ENCODE measurements at places on chromosomes 3 and 15.
A peak's percentile ranks its signal among the peaks of the same experiment; 100 is the strongest.

GRCh38 chr3:159604151-159604581, 384.5 kb upstream of the IL12A start:
- no peak for DNase-seq

GRCh38 chr3:16855497-16855896, 29.3 kb upstream of the PLCL2 start:
- DNase-seq: no peak

DNA sequence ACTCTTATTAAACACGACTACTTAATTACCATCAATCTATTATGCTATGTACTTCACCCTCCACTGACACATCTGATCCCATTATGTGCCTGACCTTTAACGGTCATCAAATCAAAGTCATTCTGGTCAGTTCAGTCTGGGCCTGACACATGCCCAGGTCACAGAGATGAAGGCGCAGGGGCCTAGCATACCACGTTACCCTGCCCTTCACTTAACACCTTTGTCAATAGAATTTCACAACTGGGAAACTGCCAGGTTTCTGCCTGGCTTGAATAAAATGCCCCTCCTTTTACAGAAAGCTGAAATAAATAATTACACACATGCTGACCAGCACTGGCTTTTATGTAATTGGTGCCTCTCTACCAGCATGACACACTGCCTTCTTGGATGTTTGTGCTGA, 39.5 kb downstream of the MECOM start:
- DNase-seq: no peak

- DNase-seq: no peak
Measured at GRCh38 chr3:57166660-57167059, 1.5 kb upstream of the IL17RD start.

DNA sequence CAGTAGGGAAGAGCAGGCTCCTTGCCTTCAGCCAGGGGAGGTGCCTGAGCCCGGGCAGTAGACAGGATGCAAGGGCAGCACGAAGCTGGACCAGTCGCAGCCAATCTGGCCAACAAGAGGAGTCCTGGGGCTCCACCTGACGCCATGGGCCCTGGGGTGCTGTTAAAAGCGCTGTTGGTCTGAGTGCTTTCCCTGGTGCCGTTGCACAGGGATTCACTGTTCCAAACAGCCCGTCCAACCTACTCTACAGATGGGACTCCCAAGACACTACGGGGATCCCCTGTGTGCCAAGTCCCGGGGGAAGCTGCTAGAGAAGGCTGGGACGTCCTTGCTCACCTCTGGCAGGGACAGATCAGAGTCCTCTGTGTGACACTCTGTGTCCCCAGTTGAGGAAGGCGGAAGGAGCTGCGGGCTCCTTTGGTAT, 632 bp downstream of the CTSH start:
- DNase-seq: peak; percentile 26

DNA sequence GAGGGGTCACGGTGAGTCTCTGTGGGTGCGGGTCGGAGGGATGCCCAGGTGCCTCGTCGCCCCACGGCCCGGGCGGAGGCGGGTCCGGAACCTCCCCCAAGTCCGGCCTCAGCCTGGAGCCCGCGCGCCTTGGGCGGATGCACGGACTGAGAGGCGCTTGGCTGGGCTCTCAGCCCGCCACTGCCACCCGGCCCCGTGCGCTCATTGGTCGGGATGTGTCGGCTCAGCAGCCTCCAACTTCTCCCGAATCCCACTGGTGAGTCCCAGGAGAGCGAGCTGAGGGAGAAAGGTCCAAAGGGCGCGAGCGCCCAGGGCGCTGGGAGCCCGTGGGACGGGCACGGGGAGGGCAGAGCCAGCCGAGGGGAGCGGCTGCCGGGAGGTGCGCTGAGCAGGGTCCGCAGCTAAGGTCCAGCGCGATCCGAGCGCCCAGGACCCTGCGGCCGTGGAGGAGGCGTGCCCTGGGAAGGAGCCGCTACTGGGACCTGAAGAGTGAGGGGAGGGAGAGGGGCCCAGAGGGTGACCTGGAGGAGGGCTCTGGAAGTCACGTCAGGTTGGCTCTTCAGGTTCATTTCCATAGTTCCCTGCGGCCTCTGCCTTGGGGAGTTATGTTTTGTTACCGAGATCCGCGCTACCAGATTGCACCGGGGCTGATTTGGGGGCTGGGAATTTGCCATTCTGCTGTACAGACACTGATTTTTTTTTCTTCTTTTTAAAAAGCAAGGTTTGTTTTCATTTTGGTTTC, at the start of gene MME:
Gene MME (plus strand): TSS at position 574 of the 742 bp plus-strand sequence. CDS start 3,849 bp downstream, outside the sequence.
- peak; percentile 68 for DNase-seq

- DNase-seq: no peak
Measured at GRCh38 chr15:40477642-40478327, 7.0 kb downstream of the CHST14 start.

DNA sequence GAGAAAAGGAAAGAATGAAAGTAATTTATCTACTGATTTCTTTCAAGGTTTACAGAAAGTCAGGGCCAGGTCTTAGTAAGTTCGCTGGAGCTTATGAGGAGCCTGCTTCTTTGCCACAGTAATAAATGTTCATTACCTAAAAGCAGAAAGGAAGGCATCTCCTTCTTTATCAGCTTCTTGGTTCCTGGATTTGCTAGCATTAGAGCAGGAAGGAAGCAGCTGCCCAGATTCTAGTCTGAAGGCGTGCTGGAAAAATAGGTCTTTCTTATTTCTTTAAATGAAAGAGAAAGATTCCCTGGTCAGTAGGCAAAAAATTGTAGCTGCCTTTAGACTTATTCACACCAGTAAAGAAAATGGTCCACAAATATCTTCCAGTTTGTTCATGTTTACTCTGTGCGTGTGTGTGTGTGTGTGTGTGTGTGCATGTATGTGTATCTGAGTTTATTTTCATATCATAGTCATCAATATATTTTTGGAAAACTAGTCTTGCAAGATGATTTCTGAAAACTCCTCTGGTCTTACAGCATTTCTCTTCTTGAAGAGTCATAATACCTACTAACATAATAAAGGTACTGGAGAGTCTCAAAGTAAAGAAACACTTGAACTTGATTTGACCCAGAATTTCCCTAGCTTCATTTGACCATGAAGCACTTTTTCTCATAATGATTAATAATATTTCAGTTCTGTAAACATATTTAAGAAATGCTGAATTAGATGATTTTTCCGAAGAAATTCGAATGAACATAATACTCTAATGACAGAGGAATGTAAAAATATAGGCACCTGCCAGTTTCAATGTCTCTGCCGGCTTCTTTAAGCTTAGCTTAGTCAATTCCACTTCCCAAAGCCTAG, 255.3 kb upstream of the ZPLD1 start:
- no peak for DNase-seq

- no peak for DNase-seq
Measured at GRCh38 chr3:140420621-140421357, 257.1 kb upstream of the TRIM42 start.

- no peak for DNase-seq
Measured at GRCh38 chr3:185029086-185029485, 123.8 kb downstream of the C3orf70 start.

DNA sequence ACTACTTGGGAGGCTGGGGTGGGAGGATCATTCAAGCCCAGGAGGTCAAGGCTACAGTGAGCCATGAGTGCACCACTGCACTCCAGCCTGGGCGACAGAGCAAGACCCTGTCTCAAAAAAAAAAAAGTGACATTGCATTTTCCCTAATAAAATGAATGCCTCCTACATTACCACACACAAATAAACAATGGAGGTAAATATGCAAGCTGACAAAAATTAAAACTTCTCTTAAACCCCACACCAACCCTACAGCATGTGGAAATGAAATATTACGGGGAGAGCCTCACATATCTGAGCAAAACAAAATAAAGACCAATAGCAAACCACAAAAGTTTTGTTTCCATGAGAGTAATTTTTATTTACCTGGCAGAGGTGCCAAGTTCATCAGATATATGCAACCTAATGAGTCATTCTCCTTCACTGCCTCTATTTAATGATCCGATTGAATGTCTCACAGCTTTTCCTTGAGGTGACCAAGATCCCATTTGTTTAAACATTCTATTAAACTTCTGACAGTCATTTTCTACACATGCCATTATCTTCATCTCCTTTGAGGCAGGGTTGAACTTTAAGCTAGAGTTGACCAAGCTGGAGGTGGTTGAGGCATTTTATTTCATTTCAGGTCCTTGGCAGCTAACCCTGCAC, 9.4 kb upstream of the CAV3 start:
- no peak for DNase-seq

- DNase-seq: no peak
Measured at GRCh38 chr15:83285284-83285978, 967 bp upstream of the BNC1 start.

GRCh38 chr3:141454906-141455602, 31.8 kb upstream of the RASA2 start:
- peak; percentile 31 for DNase-seq

- DNase-seq: no peak
Measured at GRCh38 chr3:108518895-108519294, 8.5 kb upstream of the MYH15 start.

DNA sequence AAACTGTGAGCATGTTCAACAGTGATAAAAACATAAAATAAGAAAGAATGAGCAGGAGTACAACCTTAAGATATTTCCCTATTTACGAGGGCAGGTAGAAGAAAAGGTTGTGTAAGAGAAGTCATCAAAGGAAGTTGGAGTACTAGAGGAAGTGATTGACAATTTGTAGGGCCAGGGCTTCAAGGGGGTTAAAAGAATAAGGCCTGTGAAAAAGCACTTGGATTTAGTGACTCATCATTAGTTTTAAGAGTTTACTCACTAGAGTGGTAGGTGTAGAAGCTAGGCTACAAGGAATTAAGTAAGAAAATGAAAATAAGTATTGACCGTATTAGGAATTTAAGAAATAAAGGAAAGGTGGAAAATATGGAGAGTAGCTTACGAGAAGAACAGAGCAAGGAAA, 23.6 kb downstream of the KCNMB3 start:
- no peak for DNase-seq

GRCh38 chr3:71451812-71452211, 131.7 kb downstream of the FOXP1 start:
- DNase-seq: no peak

- no peak for DNase-seq
Measured at GRCh38 chr3:143998266-143998665, 26.6 kb downstream of the DIPK2A start.

DNA sequence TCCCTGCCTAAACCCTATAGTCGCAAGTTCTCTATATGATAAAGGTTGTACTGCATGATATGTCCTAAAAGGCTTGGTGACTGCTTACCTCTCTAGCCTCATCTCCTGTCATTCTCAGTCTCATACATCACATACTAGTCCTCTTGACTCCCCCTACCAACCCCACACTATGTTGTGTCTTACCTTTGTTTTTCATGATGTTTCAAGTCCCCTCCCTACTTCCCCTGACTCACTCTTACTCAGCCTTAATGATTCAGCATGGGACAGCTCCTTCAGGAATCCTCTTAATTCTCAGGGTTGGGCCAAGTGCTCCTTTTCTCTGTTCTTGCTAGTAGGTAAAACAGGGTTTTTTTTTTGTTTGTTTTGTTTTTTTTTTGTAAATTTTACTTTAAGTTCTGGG, 49.6 kb downstream of the SLMAP start:
- no peak for DNase-seq

DNA sequence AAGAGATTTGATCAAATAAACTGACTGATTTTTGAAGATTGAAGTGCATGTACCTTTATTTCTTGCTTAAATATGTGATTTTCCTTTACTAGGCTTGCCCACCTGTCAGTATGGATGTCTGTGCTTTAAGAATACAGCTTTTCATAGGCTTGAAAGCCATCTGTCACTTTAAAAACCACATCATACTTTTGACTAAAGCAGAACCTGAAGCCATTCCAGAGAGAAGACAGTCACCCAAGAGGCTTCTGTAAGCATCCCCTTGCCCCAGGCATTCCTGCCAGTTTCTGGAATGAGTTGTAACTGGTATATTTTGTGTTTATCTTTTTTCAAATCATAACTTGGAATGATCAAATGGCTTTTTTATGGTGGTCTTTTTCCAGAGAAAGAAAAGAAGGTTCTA, 24.0 kb downstream of the HPS3 start:
- DNase-seq: no peak

GRCh38 chr3:10359761-10360161, 38.8 kb upstream of the SEC13 start:
- DNase-seq: no peak

GRCh38 chr3:10858091-10858490, 42.1 kb downstream of the SLC6A11 start:
- no peak for DNase-seq

DNA sequence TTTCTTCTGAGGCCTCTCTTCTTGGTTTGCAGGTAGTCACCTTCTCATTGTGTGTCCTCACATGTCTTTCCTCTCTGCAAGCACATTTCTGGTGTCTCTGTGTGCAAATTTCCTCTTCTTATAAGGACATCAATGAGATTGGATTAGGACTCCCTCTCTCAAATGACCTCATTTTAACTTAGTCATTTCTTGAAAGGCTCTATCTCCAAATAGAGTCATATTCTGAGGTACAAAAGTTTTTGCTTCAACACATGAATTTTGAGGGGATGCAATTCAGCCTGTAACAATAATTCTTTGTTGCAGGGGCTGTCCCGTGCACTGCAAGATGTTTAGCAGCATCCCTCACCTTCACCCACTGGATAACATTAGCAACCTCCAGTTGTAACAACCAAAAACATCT, 115.0 kb upstream of the DCBLD2 start:
- DNase-seq: no peak

GRCh38 chr15:25385986-25386385, 52.8 kb downstream of the UBE3A start:
- no peak for DNase-seq

DNA sequence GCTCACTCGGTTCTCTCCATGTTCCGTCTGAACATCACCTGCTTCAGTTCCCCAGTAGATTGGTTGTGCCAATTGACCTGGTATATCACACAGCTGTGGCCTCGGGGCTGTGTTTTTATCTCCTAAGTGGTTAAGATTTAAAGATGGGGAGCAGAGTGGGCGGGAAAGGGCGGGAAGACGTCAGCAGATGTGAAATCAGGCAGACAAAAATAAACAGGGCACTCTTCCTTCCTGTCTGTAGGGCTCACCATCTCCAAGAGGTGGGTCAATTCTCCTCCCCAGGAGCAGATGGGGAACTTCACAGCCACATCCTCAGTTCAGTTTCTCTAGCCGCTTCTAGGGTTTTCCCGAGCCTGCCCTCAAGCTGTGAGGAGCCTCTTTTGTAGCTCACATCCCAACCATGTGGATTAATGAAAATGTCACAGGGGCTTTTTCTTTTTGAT, 26.8 kb upstream of the LIMD1 start:
- DNase-seq: no peak

GRCh38 chr3:128021768-128022372, 30.4 kb upstream of the SEC61A1 start:
- no peak for DNase-seq

GRCh38 chr15:92068121-92068520, 214.6 kb downstream of the SLCO3A1 start:
- no peak for DNase-seq

DNA sequence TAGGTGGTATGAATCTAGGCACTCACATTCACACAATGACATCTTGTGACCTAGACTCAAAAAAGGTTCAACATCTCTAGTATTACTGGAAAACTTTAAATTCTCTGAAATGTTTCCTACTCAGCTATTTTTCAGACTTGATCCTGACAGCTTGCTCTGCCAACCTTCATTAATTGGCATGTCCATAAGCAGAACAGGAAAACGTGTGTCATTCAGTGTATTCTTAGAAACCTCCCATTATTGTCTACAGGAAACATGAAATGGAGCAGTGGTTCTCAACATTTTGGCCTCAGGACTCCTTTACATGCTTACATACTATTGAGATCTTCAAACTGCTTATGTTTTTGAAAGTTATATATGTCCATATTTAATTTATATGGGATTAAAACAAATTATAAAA, 363.2 kb downstream of the NAALADL2 start:
- no peak for DNase-seq

GRCh38 chr3:29618395-29619282, 337.8 kb downstream of the RBMS3 start:
- no peak for DNase-seq

GRCh38 chr15:57323806-57324589, 52.3 kb upstream of the CGNL1 start:
- peak; percentile 57 for DNase-seq

Measured in WERI-Rb-1 (cell line).